ENCODE measurements at places on chromosomes 4 and X.
A peak's percentile ranks its signal among the peaks of the same experiment; 100 is the strongest.

DNA sequence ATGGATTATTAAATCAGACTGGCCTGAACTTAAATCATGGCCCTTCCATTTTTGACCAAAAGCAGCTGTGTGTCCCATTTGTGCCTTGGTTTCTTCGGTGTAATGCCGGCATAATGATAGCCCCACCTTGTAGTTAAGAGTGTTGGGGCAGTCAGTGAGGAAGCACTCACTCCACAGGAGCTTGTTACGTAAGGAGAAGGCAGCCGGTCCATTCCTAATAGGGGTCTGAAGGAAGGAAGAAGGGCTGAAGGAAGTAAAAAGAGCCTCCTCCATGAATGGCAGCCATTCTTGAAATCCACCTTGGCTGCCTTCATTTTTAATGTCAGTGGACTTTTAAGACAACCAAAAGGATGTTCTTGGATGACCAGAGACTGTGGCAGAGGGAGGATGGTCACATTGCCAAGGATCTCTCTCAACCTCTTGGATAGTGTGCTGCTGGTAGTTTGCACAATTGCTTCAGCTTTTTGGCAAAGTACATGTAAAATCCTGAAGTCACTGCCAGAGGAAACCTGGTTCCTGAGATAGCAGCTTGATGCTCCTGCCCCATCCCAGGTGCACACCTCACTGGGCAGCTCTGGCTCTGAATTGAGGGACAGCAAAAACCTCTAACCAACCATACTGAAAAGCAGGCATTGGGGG lies 113.5 kb downstream of the PTTG2 start:
- no peak for DNase-seq

GRCh38 chrX:31323658-31324057 lies 251.8 kb upstream of the FTHL17 start:
- no peak for DNase-seq

- no peak for DNase-seq
These were observed 18.6 kb downstream of the PRIMPOL start for GRCh38 chr4:184668096-184668495.

DNA sequence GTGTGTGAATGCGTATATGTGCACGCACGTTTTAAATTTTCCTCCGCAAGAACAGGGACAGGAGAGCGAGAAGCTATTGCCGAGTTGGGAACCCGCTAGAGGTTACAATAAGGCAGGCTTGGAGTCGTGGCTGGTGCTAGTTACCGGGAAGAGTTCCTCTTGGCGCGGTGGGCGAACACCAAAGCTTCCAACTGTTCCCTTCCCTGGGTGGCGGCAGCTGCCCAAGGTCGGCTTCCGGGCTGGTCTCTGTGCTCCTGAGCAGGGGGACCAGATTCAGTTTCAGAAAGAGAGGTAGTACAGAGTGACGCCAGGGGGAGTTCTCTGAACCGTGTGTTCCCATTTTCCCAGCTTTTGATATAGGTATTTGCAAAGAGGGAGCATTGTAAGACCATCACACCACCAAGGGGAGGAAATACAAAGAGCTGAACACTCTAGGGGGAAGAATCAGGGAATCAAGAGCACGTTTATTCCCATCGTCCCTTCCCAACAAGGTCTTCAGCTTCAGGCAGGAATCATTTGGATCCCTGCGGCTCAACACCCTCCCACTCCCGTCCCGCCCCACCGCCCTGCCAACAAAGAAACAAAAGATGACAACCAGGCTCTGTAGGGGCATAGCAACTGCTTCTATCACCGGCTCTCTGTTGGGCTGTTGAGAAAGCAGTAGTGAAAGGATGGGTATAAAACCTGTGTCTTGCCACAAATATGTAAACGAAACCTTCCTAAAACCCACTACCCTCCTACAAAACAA lies 113.6 kb upstream of the TEX13C start:
- DNase-seq, result peak; percentile 5

- peak; percentile 78 for DNase-seq
These were observed 36.1 kb upstream of the IQSEC2 start for GRCh38 chrX:53317365-53318069.

DNA sequence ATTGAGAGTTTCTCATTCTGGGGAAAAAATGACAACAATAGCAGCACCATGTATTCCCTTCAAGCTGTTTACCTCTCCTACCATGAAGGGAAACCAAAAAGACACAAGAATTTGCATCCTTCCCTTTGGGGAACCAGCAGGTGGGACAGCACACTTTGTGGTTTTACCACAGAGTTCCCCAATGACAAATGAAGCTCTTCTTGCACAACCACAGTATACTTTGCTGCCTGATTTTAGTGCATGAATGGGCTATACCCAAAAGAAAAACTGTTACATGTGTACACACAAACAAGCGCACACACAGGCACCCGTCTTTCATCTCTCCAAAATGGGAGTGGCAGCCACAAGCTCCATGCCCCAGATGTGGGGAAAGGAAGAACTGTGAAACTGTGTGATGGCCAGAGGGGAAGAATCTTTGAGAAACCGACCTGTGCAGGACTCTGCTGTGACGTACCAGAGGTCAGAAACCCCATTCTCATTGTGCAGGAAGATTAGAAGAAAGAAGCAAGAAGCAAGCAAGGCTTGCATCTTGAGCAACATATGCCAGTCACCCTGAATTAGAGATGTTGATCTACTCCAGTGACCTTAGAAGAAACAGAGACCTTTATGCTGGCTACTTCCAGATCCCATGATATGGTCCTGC lies 2.7 kb upstream of the MAML3 start:
- peak; percentile 69 for DNase-seq

DNA sequence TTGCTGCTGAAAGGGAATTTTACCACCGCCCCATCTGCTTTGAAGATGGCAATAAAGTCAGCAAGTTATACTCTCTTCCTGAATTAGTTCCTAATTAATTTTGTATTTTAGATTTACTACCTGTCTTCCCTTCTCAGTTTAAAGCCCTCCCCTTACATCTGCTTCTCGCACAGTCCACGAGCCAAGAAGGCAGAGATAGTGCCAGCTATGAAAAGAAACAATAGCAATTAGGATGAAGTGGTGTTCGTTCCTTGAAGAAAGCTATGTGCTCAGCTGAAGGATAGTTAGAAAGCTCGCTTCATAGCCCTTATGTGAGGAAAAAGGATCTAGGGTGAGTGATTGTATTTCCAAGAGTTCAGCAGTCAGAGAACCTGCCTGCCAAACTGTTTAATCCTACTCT lies 1678.8 kb upstream of the TENM3 start:
- DNase-seq, result no peak

- no peak for DNase-seq
These were observed 1253.7 kb downstream of the TECRL start for GRCh38 chr4:63155561-63155960.

- DNase-seq, result no peak
These were observed 105.5 kb upstream of the SPOCK3 start for GRCh38 chr4:167339781-167340180.

DNA sequence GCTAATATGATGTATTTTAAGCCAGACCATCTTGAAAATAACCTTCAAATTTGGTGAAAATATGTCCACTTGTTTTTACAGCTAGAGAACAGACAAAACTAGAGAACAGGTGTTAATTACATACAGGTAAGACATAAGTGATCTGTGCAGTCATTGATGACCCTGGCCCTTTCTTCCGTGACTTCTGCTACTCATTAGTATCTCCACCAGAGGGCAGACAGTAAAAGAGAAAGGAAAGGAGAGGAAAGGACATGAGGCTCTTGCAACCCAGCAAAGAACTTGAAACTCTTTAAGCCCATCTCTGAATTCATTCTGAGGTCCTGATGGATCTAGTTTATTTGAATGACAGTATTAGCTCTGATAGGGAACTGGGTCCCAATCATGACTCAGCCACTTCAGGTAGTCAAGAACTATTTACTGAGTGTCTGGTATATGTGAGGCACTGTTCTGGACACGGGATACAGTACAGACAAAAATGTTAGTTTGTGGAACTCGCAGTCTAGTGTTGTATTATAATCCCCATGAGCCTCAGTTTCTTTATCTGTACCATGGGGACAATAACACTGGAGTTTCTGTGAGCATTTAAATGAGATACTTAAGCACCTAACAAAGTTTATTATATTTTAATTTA lies 121.0 kb upstream of the TEX13D start:
- peak; percentile 17 for DNase-seq

- peak; percentile 39 for DNase-seq
These were observed 31.1 kb downstream of the ACOX3 start for GRCh38 chr4:8409264-8410065.
